ENCODE measurements at places on chromosomes 7 and 10.

GRCh38 chr7:120809260-120809659 lies 48.7 kb downstream of the TSPAN12 start:
- no peak for DNase-seq

DNA sequence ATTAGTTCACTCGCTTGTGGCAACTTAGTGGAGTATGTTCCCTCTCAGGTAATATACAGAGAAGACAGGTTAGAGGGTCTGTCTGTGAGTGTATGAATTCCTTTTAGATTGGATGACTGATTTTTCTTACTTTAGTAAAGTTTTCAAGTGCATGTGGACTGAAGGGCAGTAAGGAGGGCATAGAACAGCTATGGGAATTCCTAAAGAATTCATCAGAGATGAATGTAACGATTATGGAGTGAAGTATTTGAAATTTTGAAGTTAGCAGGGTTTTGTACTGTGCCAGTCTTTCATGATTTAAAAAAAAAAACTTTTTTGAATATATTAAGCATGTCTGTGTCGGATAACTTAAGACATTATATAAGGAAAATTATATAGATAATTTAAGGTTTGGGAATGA lies 15.5 kb downstream of the MAPK8 start:
- no peak for DNase-seq

- DNase-seq, result no peak
Measured at GRCh38 chr7:89780291-89780690, 374.0 kb upstream of the STEAP1 start.

DNA sequence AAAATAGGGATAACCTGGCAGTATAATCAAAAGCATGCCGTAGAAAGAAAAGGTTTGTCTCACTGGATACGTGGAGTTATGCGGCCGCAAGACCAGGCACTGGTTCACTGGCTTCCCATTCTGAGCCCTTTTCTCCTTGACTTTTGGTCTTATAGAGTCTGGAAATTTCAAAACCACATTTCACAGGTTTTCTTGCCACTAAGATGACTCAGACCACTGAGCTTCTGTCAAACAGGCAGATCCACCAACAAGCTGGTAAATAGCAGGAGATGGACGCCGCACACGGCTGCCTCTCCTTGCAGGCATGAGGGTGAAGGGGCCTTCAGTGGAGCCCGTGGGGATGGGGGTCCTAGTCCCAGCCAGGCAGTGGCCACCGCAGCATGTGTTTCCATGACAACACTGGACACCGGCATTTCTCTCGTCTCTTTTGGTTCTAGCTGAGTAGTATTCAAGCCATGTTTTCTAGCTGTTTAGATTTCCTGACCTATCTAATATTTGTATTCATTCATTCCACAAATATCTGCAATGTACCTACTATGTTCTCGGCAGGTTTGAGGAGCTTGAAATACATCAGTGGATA lies 55.5 kb downstream of the KLF6 start:
- no peak for DNase-seq

DNA sequence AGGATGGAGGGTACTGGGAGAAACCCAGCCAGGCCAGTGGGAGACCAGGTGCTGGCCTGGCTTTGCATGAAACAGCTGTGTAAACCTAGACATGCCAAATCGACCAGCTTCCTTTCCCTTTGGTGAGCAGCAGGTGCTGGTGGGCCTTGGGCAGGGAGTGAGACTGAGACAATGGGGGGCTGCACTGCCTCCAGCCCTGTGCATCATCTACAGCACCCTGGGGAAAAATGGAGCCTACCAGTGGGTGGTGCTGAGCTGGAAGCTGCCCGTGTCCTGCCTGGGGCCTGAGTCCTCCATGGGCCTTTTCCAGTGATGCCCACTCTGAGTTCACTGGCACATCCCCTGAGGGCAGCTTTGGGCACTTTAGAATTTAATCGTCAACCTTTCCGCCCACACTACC lies 19.2 kb upstream of the DDC start:
- DNase-seq, result no peak

DNA sequence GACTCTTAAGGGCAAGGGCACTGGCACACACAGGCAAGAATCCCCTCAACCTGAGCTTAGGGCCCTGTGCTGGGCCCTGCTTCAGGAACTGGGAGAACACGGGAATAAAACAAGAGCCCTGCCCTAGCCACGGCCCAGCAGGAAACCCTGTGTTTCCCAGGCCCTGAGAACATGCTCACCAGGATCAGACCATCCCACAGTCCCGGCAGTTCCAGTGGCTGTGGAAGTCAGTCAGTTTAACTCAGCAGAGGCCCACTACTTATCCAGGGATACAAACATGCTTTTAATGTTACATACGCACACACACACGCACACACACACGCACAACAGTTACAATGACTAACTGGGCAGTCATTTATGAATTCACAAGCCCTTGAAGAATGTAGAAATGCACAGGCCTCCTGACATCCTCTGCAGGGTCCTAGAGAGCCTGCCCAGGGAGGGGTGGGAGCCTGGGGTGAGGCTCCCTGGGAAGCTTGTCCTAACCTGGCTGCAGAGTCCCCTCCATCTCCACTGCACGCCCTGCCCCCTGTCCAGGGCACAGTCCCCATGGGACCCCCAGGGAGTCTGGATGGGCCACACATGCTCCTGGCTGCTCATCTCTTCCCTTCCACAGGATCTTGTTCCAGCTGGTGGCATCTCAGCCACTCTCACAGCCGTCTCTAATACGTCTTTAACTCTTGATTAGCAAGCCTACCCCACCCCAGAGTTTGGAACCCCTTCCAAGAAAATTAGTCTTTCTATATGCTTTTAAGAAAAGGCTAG lies 97.6 kb downstream of the TCERG1L start:
- no peak for DNase-seq

- peak; percentile 26 for DNase-seq
Measured at GRCh38 chr7:138663725-138664710, 37.1 kb downstream of the SVOPL start.

DNA sequence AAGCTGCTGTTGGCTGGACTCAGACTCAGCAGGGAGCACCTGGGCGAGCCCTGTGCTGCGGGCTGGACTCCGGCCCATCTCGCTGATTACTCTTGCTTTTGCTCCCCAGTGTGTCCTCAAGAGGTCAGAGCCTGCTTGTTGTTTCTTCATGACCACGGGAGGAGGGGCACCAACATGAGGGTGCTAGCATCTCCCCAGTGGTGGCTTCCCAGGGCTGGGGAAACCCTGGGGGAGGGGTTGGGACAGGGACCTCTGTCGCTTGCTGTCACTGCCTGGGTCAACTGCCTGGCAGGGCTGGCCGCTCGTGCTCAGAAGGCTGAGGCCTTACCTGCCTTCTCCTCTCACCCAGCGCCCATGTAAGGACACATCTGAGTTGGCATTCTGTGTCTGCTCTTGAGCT lies 152.3 kb upstream of the SHH start:
- no peak for DNase-seq

DNA sequence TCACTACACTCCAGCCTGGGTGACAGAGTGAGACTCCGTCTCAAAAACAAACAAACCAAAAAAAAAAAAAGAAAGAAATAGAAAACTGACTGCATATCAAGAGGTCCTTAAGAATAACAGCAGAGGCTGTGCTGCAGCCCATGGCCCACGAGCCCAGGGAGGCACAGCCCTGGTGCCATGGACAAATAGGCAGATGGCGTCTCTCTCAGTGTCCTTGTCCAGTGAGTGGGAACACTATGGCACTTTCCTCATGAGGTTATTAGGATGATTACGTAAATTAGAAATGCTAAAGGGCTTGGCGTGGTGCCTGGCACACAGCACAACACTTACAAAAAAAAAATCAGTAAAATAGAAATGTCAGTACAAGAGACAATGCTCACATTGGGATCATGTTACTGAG lies 33.4 kb upstream of the PFKP start:
- DNase-seq, result no peak

DNA sequence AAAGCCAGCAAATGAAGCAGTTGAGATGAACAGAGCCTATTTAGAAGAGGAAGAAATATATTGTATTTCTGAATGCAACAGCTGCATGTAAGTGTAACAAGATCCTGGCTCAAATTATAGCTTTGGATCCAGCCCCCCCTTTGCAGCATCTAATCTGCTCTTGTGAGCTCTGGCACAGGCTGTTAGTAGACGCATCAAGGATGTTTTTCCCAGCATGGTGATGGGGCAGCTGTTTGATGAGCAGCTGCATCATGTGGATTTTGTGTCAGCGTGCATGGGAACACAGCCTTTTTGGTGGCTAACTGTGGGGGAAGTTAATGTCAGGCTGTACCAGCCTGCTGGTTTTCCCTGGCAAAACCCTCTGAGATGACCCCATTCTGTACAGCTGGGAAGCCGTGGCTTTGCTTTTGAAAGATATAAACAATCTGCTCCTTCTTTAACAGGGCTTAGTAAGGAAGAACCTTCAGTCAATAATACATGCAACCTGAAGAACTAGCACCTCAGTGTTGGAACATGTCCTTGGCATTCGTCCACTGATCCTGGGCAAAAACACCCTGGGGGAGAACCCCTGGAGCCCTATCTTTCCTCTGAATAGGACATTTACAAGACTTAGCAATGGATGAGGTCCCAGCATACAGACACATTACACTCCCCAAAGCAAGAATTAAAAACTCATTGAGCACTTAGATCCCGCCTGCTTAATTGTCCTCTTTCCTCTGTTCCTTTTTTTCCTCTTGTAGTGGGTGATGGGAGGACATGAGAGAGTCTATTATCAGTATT lies 70.6 kb downstream of the NPS start:
- no peak for DNase-seq

Measured in activated CD4-positive, alpha-beta T cell treated with anti-CD3 and anti-CD28 coated beads for 36 hours (primary cell).